Germinal center (tissue), 1 donor: ENCODE measurements at places on chromosomes 12 and 14.

DNA sequence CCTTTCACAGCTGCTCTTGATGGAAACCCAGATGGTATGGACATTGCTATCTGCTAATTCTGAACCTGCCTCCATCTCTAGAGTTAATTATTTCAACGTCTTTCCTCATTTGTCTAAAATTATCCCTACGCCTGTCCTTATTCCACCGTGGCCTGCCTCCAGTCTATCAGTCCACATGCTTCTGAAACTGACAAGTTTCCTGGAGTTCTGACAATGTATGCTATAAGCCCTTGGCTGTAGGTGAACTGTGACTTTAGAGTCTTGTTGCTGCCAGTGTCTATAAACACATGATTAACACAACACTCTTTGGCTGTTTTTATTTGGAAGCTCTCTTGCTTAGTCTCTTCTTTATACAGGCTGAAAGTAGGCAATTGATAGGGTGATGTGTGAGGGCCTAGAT, 1052.9 kb downstream of the TMTC2 start:
- no peak for DNase-seq

GRCh38 chr12:46790066-46790465, 35.7 kb downstream of the SLC38A4 start:
- DNase-seq: no peak

DNA sequence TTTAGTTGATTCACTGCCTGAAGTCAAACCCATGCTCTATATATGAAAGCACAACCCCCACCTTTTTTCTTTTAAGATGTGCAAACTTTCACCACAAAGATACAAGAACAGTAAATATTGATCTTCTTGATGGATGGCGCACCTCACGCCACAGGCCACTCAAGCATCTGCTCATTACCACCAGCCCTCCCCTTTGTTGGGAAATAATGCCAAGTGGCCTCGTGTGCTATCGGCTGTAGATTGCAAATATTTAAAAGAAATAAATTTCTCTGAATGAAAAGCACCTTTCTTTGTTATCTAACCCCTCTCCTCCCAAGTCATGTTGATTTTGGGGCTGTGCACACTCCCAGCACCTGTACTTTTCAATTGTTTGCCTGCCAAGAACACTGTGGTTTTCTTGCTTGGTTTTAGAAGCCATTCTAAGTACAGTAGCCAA, 122.7 kb downstream of the C12orf42 start:
- DNase-seq: no peak

DNA sequence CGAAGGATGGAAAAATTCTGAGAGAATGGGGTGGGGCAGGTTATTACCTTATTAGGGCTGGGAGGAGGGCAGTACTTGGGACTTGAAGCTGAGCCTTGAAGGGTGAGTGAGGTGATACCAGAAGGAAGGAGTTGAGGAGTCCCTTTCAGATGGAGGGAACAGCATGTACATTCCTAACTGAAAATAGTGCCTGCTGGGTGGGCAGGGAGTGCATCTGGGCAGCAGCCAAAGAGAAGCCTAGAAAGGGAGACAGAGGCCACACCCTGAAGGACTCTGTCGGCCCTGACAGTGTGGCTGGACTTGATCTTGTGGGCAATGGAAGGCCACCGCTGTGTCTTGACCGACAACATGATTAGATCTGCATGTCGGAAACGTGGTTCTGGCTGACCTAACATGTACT, 147.6 kb downstream of the NDUFA12 start:
- no peak for DNase-seq

- no peak for DNase-seq
Measured at GRCh38 chr12:6923851-6924250, 3.9 kb upstream of the ATN1 start.

DNA sequence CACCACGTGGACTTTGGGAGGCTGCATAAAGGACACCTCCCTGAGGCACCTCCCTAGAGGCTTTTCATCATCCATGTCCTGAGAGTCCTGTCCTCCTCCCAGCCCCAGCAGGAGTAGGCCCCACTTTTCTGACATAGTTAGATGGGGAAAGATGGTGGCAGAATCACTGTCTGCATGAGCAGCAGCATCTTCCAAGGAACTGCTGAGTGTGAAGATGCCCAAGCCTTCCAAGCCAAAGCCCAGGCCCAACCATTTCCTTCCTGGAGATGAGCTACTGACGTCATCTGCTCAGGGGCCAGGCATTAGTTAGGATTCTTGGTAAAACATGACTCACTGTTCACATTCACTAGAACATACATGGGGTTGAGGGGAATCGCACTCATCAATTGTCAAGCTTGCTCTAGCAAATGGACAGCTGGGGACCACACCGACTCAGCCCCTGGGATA, 37.3 kb downstream of the VDR start:
- DNase-seq: no peak

DNA sequence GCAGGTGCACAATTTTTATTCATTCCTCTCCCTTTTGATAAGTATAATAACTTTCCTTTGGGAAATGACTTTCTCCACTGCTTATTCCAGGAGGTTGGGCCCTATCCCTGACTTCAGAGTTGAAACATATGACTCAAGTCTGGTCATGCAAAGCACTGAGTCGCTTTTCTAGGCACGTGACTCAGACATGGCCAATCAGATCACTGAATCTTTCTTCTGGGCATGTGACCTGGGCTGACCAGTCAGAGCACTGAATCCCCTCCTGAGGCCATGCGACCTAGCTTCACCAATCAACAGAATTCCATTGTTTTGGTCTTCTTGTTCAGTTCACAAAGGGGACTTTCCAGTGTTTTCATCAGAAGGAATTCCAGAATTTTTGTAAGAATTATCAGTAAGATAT, 377.1 kb upstream of the KITLG start:
- DNase-seq: no peak

- DNase-seq: no peak
Measured at GRCh38 chr12:92341065-92341668, 195.5 kb upstream of the BTG1 start.

- no peak for DNase-seq
Measured at GRCh38 chr12:32217354-32218310, 111.0 kb downstream of the BICD1 start.

DNA sequence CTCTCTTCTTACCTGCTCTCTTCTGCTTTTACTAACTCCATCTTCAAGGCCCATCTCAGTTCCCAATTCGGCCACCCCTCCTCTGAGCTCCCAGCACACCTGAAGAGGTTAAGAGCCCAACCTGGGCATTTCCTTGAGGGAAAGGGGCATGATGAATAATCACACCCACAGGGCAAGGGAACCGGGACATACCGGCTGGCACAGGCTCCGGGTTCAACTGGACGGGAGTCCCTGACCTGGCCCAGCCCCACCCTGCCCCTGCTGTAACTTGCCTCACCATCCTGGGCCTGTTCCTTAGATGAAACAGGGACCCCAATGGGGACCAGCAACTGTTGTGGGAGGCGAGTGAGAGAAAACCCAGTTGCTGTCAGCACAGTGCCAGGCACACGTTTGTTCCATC, 8.5 kb downstream of the CCDC85C start:
- DNase-seq: no peak

- DNase-seq: no peak
Measured at GRCh38 chr12:93200291-93200917, 177.3 kb upstream of the NUDT4 start.

- DNase-seq: no peak
Measured at GRCh38 chr12:114918535-114919233, 234.7 kb upstream of the TBX3 start.

- DNase-seq: no peak
Measured at GRCh38 chr12:110424237-110424636, 20.7 kb upstream of the ANAPC7 start.

GRCh38 chr12:25574761-25575160, 21.7 kb upstream of the LMNTD1 start:
- DNase-seq: no peak

GRCh38 chr12:120677765-120678473, 9.0 kb upstream of the MLEC start:
- peak; percentile 49 for DNase-seq

- DNase-seq: peak; percentile 56
Measured at GRCh38 chr14:78022059-78022458, 148.1 kb upstream of the NRXN3 start.

- DNase-seq: no peak
Measured at GRCh38 chr12:1934068-1934467, 15.6 kb upstream of the CACNA2D4 start.

- no peak for DNase-seq
Measured at GRCh38 chr12:62320054-62320453, 59.9 kb downstream of the USP15 start.

DNA sequence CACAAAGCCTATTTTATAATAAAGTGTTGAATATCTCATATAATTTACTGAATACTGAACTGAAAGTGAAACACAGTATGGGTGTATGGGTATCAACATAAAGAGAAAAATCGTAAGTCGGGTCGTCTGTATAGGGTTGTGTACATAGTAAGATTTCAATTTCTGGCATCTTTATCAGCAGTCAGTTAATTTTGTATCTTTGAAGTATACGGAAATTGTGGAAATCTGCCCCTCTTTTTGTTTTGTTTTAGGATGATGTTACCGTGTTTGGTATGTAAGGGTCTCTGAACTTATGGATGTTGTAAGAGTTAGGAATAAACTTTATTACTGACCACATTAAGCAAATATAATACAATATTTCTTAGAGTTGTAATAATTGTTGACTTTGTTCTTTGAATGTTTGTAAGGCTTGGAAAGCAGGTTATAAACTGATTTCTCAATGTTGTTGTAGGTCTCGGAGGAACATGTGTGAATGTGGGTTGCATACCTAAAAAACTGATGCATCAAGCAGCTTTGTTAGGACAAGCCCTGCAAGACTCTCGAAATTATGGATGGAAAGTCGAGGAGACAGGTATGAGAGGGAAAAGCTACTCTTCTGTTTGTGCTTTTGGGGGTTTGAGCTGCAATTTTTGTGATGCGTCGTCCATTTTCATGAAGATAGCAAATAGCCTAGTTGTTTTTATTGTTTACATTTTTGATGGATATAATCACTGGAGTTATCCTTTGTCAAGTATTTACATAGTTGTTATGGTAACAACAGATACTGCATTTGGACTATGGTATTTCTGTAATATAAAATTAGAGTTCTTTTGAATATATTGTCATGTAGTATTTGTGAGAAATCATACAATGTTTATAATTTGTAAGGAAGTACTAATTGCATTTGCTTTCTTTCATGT, 12.0 kb downstream of the EID3 start:
- DNase-seq: no peak

GRCh38 chr12:104863296-104863948, 94.7 kb downstream of the SLC41A2 start:
- DNase-seq: no peak

DNA sequence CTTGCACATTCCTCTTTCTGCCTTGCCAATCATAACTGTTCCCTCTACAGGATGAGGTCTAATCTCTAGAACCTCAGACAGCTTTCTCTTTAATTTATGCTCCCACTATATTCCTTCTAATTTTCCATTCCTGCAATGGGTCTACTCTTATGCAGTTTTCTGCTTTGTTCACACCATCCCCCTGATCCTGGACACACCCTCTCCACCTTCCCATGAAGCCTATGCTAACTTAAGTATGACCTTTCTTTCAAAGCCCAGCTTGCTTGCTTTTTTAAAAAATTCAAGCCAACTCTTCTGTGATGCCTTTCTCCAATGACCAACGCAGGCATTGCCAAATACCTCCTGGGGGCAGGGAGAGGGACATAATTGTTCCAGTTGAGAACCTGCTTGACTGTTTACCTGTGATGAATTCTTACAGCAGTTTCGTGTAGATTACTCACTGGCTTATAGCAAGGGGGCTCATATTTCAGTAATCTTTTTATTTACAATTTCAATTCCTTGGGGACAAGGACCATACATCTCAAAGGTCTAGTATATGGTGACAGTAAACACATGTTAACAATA, 7.8 kb downstream of the SLC38A1 start:
- DNase-seq: no peak

- no peak for DNase-seq
Measured at GRCh38 chr12:3293446-3294161, 197.4 kb upstream of the PRMT8 start.

DNA sequence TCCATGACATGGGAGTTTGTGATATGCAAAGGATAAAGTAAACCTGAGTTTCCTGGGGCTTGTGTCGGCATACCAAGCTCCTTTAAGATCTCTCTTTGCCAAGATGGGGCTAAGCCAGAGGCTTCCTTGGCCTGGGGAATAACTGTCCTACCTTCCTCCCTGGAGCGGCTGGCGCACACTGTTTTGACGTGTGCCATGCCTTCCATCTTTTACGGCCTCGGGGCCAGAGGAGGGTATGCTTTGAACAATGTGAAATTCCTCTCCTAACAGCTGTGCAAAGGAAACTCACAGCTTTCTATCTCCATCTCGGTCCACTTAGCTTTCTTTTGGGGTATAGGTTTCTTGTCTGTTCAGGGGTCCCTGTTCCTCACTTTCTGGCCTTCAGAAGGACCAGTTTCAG, 55.2 kb downstream of the NTF3 start:
- no peak for DNase-seq

DNA sequence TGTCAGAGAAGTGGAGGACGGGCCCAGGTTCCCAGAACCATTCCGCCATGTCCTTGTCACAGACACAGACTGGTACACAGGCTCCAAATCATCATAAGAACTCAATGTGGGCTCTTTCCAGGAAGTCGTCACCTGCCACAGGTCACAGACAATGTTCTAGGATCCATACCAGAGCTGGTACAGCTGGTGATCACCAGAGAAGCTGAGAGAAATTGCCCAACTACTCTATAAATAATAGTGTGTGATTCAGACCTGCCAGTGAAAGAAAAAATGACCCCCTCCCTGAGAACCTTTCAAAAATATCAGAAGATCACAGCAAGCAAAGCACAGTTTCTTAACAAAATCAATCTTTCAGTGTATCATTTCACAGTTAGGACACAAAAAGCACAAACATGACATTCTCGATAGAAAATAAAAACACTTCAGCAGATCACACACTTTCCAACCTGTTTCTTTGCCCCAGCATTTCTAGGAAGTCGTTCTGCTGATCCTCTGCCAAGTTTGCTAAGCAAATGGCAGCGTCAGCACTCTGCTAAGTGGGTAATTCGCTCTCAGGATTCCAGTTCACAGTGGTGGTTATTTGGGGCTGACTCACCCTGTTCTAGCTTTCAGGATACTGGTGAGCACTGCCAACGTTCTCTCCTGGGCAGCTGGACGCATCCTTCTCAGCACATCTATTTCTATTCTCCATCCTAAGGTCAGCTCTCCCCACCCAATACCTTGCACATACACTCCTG, 223.3 kb upstream of the SFSWAP start:
- no peak for DNase-seq

DNA sequence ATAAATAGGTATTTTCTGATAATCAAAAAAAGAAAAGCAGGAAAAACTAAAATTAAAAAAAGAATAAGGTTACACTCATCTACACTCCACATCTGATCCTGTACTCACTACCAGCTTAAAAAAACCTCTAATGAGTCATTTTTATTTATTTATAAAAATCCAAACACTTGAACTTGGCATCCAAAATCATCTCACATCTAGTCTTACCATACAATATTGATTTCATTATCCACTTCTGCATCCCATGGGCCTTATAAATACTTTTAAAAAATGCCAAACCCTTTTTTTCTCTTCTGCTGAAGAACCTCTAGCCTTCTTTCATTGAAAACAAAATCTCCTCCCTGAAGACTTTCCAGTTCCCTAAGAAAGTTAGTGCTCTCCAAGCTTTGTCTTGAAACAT, 109.7 kb downstream of the TMTC3 start:
- no peak for DNase-seq
